ENCODE measurements at places on chromosomes 7 and 10.

- DNase-seq: no peak
Observed at GRCh38 chr10:83848677-83849076, 290.6 kb upstream of the GHITM start.

DNA sequence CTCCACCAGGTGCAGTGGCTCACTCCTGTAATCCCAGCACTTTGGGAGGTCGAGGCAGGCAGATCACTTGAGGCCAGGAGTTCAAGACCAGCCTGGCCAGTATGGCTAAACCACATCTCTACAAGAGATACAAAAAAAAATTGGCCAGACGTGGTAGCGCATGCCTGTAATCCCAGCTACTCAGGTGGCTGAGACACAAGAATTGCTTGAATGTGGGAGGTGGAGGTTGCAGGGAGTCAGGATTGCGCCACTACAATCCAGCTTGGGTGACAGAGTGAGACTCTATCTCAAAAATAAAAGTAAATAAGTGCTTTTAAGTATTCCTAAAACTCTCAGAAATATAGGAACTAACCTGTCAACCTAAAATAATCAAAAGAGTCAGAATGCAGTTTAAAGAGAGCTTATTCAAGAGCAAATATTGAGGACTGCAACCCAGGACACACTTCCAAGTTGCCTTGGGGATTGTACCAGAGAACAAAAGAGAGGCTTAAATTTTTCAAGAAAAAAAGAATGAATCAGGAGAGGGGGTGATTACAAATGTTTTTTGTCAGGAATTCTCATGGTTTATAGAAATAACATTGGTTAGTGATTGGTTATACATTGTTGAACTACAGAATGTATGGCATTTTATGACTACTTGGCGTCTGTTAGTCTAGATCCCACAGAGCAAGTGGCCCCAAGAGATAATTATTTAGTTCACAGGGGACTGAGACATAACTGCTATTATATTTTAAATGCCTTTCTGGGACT, 33.2 kb upstream of the PPP1R9A start:
- DNase-seq: no peak

DNA sequence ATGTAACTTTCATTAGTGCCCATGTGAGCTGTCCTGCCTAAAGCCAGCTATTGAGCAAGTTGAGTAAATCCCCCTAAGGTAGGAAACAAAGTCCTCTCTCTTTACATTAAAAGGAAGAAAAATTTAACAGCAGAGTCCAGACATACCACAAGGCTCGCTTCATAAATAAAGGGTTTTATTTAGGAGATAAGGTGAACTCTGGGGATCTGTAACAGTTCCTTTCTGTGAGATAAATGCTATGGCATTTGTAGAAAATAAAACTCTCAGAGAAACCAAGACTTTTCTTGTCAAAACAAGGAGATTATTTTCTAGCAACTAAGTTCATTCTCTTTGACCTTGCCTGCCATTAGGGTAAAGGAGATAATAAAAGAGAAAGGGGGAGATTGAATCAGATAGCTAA, 32.3 kb upstream of the LYZL1 start:
- no peak for DNase-seq

DNA sequence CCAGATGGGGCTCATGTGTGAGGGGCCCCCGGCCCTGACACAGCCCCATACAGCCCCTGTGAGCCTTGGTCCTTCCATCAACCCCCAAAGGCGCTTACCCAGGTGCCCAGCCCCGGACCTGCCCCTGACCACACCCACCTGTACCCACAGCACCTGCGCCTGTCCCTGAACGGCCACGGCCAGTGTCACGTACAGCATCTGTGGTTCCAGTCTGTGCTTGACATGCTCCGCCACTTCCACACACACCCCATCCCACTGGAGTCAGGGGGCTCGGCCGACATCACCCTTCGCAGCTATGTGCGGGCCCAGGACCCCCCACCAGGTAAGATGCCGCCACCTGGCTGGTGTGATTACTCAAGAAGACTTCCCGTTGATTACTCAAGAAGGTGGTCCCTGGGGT, 33.5 kb downstream of the SH2B2 start:
- DNase-seq: no peak

DNA sequence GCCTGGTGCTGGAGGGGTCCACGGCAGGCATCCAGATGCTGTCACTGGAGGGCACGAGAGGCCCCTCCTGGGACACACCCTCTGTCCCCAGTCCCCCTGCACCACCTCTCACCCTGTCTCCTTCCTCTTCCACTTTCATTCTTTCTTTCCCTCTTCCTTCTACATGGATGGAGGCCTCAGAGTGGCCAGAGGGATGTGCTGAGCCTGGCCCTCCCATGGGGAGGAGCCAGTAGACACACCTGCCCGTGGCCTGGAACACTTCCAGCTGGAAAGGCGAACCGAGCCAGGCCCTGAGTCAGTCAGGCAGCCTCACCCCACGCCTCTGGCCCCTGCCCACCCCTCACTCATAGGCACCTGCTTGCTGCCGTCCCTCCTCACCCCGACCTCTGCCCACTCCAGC, 55.9 kb upstream of the MXI1 start:
- DNase-seq: no peak

GRCh38 chr10:103276896-103277712, at the start of gene INA:
Gene INA (plus strand): TSS chr10:103277138. CDS start chr10:103277212, 74 bp downstream.
- peak; percentile 53 for DNase-seq

DNA sequence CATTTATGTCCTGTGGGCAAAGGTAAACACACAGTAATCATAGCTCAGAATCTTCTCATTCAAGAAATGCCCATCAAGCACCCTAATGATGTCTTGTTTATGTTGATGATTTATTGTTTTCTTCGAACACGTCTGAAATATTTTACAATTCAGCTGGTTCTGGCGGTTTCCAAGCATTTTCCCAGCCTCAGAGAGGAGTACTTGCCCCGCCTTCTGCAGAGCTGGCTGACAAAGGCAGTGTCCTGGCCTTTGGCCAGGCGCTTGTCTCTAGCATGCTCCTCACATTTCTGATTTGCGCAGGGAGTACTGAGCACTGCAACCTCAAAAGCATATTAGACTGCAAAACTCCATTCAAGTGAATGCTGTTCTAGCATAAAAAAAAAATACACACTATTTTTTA, 314.2 kb upstream of the GNAI1 start:
- no peak for DNase-seq

Measured in Kasumi-1 (cell line).